Activated gamma-delta T cell treated with Interleukin-2 at 50 U/mL for 16 hours (primary cell): ENCODE measurements at places on chromosomes 7 and 10.

DNA sequence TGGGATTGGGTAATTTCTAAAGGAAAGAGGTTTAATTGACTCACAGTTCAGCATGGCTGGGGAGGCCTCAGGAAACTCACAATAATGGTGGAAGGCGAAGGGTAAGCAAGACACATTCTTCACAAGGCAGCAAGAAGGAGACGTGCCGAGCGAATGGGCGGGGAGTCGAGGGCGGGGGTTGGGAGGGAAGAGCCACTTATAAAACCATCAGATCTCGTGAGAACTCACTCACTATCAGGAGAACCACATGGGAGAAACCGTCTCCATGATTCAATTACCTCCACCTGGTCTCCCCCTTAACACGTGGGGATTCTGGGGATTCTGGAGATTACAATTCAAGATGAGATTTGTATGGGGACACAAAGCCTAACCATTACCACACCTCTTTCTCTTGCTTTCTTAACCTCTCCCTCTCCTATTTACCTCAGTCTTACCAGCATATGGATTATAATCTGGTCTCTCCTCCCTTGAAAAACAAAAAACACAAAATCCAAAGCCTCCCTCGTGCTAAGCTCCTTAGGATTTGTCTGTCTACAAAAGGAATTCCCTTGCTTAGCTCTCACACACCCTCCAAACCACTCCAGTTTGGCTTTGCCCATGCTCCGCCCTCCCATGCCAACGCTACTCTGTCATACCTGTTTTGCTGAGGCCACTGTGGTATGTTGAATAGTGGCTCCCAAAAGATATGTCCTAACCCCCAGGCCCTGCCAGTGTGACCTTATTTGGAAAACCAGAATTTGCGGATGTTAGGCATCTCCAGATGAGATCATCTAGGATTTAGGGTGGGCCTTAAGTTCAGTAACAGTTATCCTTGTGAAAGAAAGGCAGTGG, 19.6 kb upstream of the EFCAB10 start:
- DNase-seq, result no peak

- no peak for DNase-seq
Observed at GRCh38 chr7:74337926-74338325, 48.7 kb downstream of the CLIP2 start.

GRCh38 chr7:7054252-7054830, 128.0 kb upstream of the C1GALT1 start:
- no peak for DNase-seq

DNA sequence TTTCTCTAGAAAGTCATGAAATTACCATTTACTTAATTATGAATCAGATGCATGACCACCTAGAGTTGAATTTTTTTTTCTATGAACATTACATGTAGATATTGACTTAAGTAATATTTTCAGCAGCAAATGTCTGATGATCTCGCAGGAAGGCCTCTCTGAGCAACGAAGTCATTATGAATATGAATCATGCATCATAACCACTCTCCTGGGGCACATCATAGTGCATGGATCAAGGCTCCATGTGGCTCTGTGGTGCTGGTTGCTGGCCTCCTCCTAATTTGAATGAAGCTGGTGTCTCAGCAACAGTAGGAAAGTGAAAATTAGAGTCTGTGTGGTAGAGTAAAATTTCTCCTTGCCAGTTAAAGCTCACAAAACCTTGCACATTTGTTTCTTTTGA, 121.4 kb upstream of the INHBA start:
- DNase-seq, result no peak

GRCh38 chr10:15472431-15473395, 101.6 kb upstream of the FAM171A1 start:
- DNase-seq, result no peak

GRCh38 chr10:1860351-1860750, 123.0 kb upstream of the ADARB2 start:
- no peak for DNase-seq

DNA sequence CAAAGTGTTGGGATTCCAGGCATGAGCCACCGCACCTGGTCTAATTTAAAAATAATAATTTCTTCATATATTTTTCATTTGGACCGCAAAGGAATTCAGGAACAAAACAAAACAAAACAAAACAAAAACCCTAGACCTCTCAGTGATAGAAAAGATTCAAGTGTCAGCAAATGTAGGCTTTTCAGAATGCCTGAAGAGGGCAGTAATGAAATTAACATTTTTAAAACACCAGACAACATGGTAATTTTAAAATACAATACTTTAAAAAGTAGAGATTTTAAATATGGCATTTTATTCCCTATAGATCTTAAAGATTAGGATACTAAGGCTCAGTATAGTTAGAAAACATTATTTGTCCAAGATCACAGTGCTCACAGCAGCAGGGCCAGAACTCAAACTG, 36.6 kb downstream of the DNMBP start:
- no peak for DNase-seq

DNA sequence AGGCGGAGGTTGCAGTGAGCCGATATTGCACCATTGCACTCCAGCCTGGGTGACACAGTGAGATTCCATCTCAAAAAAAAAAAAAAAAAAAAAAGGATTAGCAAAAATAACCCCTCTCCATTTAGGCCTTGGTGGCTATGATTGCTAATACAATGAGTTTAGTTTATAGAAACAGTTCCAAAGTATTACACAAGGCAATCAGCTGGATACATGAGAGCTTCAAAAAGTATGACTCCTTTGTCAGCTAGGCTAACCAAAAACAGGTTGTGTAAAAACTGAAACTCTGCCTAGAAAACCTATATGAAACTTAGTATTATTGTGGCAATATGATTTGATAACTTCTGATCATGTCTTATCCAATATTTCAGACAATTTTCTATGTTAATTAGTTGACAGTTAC, 57.2 kb downstream of the SUGCT start:
- no peak for DNase-seq

DNA sequence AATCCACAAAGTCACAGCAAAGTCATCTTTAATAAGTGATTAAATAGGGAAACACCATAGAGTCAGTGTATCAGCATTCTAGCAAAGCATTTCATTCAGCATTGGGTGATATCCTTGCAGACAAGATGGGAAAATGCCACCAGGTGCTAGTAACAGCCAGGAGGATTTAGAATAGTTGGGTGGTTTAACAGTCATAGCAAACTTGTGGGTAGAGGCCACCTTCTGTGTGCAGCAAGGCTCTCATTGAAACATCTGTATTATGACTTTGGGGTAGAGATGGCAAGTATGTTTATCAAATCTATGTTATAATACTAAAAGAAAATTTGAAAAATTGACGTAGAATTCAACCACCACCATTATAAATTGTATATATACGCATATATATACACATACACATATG, 26.4 kb upstream of the ADO start:
- DNase-seq, result no peak

GRCh38 chr7:8908889-8909288, 475.5 kb downstream of the NXPH1 start:
- DNase-seq, result no peak

DNA sequence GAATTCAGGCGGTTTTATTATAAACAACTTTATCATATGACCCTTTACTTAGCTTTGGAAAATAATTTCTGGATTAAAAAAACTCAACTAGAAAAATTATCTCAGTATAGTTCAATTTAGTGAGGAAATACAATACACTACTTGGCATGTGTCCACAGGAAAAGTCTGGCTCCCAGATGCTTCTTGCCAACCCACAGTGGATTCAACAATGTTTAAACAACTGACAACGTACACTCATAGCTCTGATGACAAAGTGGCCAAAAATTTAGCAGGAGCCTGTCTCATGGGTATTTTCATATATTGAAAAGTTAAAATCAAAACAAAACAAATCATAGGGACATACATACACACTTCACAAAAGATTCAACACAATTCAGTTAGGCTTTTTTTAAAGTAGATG, 158.8 kb downstream of the SKAP2 start:
- DNase-seq, result no peak
